Fibroblast of upper back skin (primary cell): ENCODE measurements at places on chromosomes 11 and 22.

DNA sequence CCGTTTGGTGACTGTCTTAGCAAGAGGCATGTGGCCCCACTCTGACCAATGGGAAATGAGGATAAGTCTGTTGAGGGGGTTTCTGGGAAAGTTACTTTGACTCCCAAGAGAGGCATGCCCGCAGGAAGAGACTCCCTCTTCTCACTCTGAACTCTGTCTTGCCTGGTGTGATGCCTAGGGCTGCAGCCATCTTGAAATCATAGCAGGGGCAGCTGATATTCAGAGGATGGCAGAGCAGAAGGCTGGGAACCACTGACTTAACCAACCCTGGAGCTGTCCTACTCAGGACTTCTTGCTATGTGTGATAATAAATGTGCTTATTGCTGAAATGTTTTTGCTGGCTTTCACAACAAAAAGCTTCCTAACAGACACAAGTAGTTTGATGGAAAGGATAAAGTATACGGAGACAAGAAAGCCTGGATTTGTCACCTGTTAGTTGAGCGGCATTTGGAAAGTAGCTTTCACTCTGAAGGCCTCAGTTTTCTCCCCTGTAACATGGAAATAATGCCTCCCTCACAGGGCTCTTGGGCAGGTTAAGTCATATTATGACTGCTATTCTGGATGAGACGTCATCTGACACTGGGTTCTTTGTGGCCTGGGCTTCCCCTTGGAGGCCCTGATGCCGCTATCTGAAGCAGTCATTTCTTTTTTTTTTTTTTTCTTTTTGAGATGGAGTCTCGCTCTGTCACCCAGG is 128.5 kb downstream of the CEP164 start:
- no peak for DNase-seq

GRCh38 chr11:126419801-126420697 is 64.6 kb downstream of the ST3GAL4 start:
- DNase-seq = peak; percentile 79

DNA sequence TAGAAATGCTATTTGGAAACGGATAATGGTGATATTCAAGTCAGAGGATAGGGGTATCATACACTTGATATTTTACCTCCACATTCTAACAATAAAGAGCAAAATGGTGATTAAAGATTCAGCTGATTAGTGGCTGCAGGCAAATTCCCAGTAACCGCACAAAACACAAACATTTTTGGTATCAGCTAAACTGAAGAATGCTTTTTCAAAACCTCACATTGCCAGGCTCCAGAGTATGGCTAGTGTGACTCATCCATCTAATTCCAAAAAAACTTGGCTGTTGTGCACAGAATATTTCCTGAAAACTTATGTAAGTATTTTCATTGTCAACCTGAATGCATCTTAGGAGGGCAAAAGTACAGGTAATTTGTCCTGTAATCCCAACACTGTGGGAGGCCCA is 10.9 kb downstream of the SRPRA start:
- DNase-seq = peak; percentile 50

- peak; percentile 70 for DNase-seq
Observed at GRCh38 chr22:44729391-44730021, 22.9 kb upstream of the ARHGAP8 start.

GRCh38 chr11:102780491-102780918 is at the start of gene MMP10:
TSS of gene MMP10 (minus strand) at chr11:102780628. CDS start at chr11:102780591, 37 bp downstream.
- DNase-seq = peak; percentile 77

DNA sequence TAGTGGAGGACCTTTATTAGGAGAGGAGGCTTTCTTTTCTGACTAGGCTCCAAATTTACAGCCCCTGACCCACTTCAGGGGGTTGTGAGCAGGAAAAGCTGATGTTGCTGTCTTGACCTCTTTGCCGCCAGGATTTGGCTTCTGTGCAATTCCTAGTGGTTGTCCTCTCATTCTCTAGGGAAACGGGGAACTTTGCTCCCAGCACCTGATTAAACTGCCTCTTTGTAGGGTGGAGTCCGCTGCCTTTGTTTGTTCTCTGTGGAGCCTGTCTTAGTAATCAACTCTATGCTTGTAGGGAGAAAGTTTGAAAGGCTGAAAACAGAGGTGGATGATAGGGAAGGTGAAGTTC is 16.3 kb downstream of the CTNND1 start:
- no peak for DNase-seq

DNA sequence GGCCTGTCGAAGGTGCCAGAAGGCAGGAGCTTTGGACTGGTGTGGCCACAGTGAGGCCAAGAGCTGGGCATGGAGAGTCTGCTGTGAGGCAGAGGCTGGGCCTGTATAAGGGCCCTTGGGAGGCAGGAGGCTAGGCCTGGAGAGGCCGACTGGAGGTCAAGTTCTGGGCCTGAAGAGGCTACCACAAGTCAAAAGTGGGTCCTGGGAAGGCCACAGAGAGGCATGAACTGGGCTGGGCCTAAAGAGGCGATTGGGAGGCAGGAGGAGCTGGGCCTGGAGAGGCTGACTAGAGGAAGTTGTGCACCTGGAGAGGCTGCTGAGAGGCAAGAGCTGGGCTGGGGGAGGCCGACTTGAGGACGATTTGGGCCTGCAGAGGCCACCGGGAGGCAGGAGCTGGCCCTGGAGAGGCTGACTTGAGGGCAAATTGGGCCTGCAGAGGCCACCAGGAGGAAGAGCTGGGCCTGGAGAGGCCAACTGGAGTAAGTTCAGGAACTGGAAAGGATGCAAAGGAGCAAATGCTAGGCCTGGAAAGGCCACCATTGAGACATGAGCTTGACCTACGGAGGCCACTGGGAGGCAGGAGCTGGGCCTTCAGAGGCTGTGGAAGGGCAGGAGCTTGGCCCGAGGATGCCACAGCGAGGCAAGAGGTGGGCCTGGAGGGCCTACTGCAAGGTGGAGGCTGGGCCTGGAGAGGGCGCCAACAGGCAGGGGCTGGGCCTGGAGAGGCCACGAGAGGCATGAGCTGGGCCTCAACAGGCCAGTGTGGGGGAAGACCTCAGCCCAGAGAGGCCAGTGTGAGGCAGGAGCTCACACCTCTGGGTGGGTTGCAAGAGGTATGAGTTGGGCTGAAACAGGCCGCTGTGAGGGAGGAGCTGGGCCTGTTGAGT is 39.8 kb downstream of the OR4C45 start:
- no peak for DNase-seq

DNA sequence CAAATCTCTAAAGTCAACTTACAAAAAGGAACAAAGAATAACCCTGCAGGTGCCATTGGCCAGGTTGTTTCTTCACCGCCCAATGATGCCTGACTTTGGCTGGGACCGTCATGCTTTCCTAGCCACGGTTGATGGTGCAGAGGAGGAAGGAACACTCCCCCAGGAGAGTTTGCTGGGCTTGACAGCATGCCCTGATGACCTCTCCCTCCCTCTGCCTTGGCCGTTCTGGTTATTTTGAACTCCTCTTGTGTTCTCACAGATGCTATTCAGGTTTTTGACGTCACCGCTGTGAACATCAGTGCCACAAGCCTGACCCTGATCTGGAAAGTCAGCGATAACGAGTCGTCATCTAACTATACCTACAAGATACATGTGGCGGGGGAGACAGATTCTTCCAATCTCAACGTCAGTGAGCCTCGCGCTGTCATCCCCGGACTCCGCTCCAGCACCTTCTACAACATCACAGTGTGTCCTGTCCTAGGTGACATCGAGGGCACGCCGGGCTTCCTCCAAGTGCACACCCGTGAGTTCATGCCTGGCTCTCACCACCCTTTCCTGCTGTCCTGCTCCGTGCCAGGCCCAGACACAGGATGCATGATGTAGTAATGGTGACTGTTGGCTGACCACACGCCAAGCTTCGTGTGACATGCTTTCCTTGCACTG is 89.0 kb upstream of the OR4B1 start:
- DNase-seq = no peak
